ENCODE measurements at places on chromosomes 7 and 10. TPM values are rescaled to one million over a fixed set of nuclear protein-coding genes. Genes with fewer than 3 reads are reported as not detected.

C7orf33 gene
- total RNA-seq: not detected

GRCh38 chr10:95509251-95509650, 51.9 kb downstream of the SORBS1 start:
- no peak for DNase-seq
- peaks cover 8% of the 10 kb centered on the region for H3K4me1 ChIP-seq
- H3K4me3 ChIP-seq: no peak overlapping the region
- no peaks in the 10 kb centered on the region for H3K27me3 ChIP-seq
- H3K36me3 ChIP-seq: no peaks in the 10 kb centered on the region
- peak overlapping the region; percentile 85 for H3K27ac ChIP-seq

DNA sequence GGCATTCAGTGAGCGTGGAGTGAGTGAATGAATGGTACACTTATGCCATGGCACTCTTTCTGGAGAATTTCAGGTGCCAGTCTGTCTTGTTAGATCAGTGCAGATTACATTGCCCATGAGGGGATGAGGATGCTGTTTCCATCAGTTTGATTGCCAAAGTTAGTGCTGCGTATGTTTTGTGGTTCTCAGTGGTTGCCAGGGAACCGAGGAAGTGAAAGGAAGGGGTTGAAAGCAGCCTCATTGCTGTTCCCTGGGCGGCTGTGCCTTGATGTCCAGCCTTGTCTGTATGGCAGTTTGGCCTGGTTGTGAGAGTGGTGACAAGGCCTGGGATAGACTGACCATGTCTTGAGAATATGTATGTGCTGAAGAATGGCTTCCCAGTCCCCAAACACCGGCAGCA, 30.2 kb downstream of the WBP1L start:
- H3K36me3 ChIP-seq: no peaks in the 10 kb centered on the region
- no peak overlapping the region for H3K27ac ChIP-seq
- H3K4me1 ChIP-seq: peaks cover 67% of the 10 kb centered on the region
- DNase-seq: no peak
- H3K4me3 ChIP-seq: no peak overlapping the region
- no peaks in the 10 kb centered on the region for H3K27me3 ChIP-seq

DNA sequence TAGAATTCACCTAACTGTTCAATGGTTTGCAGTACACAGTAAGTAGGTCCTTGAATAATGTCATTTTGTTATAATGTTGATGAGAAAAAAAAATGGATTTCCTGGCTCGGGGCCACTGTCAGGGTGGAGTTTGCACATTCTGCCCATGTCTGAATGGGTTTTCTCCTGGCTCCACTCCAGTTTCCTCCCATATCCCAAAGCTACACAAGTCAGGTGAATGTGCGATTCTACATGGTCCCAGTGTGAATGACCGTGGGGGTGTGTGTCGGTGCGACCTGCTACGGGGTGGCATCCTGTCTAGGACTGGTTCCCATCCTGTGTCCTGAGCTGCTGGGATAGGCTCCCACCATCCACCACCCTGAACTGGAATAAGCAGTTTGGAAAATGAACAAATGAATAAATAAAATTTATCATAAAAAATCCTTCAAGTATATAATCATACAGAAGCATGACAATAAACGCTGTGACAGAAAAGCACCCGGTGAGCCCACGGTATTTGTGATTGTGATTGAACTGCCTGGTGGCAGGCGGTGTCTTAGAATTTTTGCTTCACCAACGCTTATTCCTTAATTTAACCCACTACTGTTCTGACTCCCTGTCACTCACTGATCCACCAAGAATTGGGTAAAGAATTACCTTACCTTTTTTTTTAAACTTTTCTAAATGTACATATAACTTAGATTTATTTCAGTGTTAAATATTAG, 114.1 kb downstream of the ICA1 start:
- H3K27ac ChIP-seq: no peak overlapping the region
- no peaks in the 10 kb centered on the region for H3K36me3 ChIP-seq
- DNase-seq: no peak
- no peaks in the 10 kb centered on the region for H3K4me1 ChIP-seq
- no peaks in the 10 kb centered on the region for H3K27me3 ChIP-seq
- no peak overlapping the region for H3K4me3 ChIP-seq

- no peak overlapping the region for H3K4me3 ChIP-seq
- no peaks in the 10 kb centered on the region for H3K4me1 ChIP-seq
- no peaks in the 10 kb centered on the region for H3K27me3 ChIP-seq
- H3K36me3 ChIP-seq: no peaks in the 10 kb centered on the region
- H3K27ac ChIP-seq: no peak overlapping the region
- no peak for DNase-seq
Observed at GRCh38 chr10:2949948-2950354, 117.4 kb upstream of the PFKP start.

Measured in hepatocyte (in vitro differentiated cells).